ENCODE measurements at places on chromosomes 1 and 21. TPM values are rescaled to one million over a fixed set of nuclear protein-coding genes. Genes with fewer than 3 reads are reported as not detected.

DNA sequence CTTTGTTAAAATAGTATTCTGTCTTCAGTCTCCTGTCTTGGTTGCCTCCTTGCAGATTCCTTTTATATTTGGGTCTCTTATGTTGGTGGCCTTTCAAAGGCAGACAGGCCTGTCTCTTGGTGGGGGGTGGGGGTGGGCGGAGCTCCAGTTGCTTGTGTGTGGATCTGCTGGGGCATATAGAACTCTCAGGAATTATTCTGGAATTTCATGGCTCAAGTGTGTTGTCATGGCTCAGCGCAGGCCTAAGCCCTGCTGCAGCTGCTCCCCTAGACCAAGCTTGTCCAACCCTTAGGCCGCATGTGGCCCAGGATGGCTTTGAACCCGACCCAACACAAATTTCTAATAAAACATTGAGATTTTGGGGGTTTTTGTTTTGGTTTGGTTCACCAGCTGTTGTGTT is 8.0 kb downstream of the C1orf35 start:
- no peak for DNase-seq

DNA sequence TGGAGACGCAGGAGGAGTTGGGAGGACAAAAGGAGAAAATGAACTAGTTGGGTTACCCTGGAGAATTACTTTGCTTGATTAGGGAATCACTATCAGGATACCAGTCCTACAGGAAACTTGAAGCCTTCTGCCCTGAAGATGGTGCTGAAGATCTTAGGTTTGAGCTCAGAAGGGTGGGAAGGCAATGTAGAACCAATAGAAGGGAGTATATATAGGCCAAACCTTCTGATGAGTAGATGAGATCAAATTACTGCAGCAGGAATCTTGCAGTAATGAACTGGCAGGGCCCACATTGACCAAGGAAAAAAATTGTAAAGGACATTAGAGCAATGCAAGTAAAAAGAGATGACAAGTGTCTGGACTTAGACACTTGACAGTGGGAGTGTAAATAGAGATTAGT is 116.3 kb upstream of the CACYBP start:
- no peak for DNase-seq

ANKRD35 gene
- not detected for total RNA-seq

DNA sequence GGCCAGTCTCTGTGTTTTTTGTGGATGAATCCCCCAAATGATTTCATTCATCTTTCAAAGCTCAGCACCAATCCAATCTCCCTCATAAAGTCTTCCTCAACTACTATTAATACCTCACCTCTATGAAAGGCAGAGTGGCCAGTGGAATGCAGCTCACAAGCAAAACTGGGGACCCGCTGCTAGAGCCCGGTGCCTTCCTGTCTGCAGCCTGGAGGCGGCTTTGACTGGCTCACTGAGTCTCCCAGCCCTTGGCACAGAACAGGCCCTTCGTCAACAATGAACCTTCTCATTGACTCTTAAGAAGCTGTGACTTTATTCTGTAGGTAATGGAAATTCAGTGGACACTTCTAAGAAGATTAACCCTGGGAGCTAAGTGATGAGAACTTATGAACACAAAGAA is 86.8 kb upstream of the RAB4A start:
- no peak for DNase-seq
